Stimulated activated CD4-positive, alpha-beta T cell treated with anti-CD3 and anti-CD28 coated beads, TNF-alpha, amount 100 ng/mL, for 48 hours (primary cell): ENCODE measurements at places on chromosomes 3 and 15.

- DNase-seq: peak; percentile 1
Observed at GRCh38 chr3:69890084-69890483, 109.4 kb upstream of the SAMMSON start.

DNA sequence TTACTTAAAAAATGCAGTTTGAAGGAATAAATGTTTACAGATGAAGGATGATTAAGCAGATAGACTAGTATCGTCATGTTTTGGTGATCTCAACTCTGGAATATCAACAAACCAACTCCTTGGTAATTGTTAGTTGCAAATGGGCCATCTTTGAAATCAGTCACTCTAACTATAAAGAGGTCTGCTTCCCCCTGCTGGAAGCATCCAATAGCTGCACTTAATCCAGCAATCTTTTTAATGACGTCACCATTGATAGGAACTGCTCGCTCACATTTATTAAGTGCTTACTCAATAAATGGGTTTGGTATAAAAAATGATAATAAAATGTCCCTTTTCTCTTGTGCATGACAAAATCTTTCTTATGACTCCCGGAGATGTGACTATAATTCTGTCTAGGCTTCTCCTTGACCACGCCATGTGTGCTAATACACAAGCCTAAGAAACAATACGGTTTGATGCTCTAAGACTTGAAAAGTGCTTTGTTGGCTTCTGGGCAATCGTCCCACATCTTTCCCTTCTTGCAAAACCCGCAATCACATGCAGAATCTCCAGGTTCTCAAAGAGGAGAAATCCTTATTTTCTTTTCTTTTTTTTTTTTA, 227.6 kb upstream of the POU1F1 start:
- DNase-seq: no peak

DNA sequence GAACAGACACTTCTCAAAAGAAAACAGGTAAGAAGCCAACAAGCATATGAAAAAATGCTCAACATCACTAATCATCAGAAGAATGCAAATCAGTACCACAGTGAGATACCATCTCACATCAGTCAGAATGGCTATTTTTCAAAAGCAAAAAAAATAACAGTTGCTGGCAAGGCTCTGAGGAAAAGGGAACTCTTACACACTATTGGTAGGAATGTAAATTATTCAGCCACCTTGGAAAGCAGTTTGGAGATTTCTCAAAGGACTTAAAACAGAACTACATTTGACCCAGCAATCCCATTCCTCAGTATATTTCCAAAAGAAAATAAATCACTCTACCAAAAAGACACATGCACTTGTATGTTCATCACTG, 95.6 kb downstream of the APBA2 start:
- no peak for DNase-seq

GRCh38 chr3:46671541-46672348, 21.7 kb downstream of the ALS2CL start:
- no peak for DNase-seq

- no peak for DNase-seq
Observed at GRCh38 chr3:71402911-71403310, 180.6 kb downstream of the FOXP1 start.

- DNase-seq: no peak
Observed at GRCh38 chr3:171028779-171029232, 2.3 kb upstream of the SLC2A2 start.

DNA sequence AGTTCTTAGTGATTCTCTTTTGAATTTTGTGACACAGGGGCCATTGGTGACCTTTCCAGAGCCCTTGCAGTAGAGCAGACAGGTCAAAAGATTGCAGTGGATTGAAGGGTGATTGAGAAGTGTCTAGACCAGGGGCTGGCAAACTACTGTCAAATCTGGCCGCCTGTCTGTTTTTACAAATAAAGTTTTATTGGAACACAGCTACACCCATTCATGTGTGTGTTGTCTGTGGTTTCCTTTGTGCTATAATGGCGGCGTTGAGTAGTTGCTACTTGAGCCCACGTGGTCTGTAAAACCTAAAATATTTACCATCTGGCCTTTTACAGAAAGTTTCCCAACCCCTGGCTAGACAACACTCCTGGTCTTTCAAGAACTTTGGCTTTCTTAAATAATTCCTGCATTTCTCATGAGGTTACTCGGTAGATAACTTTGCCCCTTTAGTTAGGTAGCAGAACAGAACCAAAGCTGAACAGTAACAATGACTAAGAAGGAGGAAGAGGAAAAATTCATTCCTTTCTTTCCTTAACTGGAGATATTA, 265.1 kb upstream of the NR2E3 start:
- no peak for DNase-seq

GRCh38 chr3:8220291-8220690, 281.3 kb upstream of the LMCD1 start:
- DNase-seq: no peak

GRCh38 chr15:100190675-100191074, 151.1 kb downstream of the ADAMTS17 start:
- DNase-seq: no peak

DNA sequence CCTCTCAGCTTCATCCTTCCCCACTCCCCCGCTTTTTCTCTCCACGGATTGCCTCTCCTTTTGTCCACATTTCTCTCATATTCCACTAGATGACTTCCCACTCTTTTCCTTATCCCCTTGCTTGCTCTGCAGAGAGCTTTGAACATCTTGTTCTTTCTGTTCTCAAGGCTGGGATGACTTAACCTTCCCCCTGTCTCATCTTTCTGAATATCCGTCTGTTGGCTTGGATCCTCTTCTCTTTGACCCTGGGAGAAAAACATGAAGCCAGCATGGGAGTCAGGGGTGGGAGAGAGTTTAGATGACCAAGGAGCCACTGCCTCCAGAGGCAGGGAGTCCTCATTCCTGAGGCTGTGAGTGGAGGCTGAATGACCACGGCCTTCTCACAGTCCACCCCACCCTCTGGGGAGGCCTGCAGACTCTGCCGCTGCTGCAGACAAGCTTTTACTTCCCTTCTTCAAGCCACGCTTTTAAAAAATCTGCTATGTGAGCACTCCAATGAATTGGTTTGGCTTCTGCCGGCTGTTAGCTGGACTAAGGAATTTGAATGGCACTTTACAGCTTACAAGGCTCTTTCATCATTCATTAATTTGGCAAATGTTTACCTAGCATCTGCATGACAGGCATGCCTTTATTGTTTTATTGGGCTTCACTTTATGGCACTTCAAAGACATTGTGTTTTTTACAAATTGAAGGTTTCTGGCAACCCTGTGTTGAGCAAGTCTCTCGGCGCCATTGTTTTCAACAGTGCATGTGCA, 111.6 kb upstream of the SLC6A6 start:
- DNase-seq: no peak

- DNase-seq: no peak
Observed at GRCh38 chr3:72548981-72549380, 299.3 kb downstream of the SHQ1 start.

- no peak for DNase-seq
Observed at GRCh38 chr3:4634894-4635293, 141.7 kb downstream of the ITPR1 start.

DNA sequence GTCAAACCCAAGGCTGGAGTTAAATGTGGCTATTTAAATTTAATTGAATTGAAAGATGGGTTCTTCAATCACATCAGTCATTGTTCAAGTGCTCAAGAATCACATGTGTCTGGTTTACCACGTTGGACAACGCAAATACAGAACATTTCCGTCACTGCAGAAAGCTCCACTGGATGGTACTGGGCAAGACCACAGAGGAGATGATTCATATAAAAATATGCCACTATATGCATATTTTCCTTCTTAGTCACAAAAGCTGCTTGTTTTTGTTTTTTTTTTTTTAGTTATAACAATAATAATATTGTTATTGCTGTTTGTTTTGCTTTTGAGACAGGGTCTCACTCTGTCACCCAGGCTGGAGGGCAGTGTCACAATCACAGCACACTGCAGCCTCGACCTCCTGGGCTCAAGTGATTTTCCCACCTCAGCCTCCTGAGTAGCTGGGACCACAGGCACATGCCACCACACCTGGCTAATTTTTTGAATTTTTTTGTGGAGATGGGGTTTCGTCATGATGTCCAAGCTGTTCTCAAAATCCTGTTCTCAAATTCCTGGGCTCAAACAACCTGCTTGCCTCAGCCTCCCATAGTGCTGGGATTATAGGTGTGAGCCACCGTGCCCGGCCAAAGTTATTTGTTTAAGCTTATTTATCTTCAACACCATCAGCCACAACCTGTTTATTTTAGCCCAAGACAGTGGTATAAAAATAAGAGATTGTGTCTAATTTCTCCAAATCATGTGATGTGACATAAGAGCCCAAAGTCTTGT, 19.4 kb downstream of the RTP3 start:
- no peak for DNase-seq

- no peak for DNase-seq
Observed at GRCh38 chr3:63886858-63887257, 23.2 kb downstream of the ATXN7 start.

- DNase-seq: no peak
Observed at GRCh38 chr3:174767853-174768382, 91.2 kb upstream of the NAALADL2 start.

DNA sequence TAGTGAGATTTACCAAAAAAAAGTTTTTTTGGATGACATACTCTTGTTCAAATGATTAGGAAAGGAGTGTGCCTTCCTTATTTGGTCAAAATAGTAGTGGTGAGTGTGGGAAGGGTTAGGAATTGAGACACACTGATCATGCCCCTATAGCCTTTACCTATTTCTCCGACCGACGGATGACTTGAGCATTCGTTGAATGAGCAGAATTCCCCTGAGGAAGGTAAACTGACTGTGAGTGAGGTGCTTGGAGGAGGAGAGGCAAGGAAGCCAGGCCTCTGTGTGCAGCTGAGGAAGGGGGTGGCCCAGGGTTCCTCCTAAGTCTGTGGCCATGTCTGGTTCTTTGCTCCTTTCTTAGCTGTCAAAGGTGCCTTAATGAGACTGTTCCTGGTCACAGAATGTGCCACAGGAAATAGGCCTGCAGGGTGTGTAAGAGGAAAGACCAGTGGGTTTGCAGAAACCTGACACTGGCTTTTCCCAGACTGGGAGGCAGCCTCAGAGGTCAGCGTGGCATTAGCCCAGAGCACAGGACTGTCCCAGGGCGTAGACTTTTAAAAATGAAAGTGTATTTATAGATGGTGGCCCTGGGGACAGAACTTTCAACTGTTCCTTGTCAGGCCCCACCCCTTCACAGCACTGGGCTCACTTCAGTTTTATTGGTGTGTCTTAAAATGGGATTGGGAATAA, 307.7 kb upstream of the C2CD4B start:
- no peak for DNase-seq

- DNase-seq: no peak
Observed at GRCh38 chr3:128462341-128462910, 4.3 kb downstream of the DNAJB8 start.
